ENCODE measurements at places on chromosomes 12 and 14.

- no peak for DNase-seq
Observed at GRCh38 chr14:102873131-102873530, 49.3 kb upstream of the AMN start.

DNA sequence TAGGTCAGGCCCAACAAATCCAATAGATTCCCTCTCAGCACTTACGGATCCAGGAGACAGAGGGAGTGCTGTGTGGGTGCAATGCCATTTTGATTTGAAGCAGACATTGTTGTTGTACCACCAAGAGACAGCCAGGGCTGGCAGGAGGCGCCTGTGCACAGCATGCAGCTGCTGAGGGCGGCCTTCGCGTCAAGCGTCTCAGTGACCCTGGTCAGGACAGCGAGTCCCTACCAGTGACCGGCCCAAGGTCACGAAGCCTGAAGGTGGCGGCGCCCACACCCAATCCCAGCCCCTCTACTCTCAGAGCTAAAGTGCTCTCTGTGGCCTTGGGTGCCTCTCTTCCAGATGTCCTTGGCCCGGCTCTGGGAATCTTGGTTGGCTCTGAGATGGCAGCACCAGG, 40.5 kb downstream of the PRMT8 start:
- no peak for DNase-seq

- DNase-seq: no peak
Observed at GRCh38 chr12:30025317-30025716, 241.6 kb upstream of the TMTC1 start.

- DNase-seq: no peak
Observed at GRCh38 chr12:92403210-92404175, 257.8 kb upstream of the BTG1 start.

DNA sequence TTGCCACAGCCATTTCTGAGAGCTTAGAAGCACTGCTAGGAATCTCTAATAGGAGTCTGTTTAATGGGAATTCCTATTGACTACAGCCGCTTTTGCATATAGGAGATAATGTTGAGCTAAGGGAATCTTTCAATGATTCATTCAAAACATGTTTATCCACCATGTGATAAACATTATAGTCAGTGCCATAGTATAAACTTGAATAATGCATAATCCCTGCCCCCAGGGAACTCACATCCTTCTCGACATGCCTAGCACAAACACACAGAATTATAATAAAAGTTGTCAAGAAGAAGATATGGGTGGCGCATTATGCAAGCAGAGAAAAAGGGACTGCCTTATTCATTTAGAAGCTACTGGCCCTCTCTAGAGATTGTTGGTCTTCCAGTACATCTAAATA, 248.0 kb downstream of the DAD1 start:
- DNase-seq: no peak

GRCh38 chr14:21209185-21209584, 53.3 kb upstream of the OR5AU1 start:
- DNase-seq: no peak

DNA sequence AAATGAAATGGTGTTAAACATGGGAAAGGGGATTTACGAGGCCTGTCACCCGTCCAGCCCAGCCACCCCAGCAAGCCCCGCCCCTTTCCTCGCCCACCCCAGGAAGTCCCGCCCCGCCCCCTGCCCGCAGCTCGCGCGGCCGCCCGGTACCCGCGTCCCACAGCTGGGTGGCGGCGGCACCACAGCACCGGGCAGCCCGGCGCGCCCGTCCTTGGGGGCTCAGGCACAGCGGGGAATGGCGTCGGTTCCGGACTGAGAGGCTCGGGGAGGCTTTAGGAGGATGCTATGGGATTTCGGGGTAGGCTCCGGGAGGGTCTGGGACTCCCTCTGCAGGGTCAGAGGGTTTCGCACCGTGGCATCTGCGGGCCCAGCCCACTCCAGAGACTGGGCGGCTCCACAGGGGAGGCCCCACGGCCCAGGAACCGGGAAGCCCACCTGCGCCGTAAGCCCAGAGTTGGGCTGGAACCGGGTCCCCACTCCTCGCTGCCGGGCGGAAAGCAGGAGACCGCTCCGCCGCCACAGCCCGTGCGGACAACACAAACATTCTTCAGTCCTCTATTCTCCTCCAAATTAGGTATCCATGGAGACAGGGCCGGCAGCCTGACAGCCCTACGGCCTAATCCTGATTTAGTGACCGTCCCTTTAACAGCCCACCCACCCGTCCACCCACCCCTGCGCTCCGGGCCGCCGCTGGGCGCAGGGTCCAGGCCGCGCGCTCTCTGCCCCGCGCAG, 1.4 kb downstream of the FIGNL2 start:
- DNase-seq: no peak

DNA sequence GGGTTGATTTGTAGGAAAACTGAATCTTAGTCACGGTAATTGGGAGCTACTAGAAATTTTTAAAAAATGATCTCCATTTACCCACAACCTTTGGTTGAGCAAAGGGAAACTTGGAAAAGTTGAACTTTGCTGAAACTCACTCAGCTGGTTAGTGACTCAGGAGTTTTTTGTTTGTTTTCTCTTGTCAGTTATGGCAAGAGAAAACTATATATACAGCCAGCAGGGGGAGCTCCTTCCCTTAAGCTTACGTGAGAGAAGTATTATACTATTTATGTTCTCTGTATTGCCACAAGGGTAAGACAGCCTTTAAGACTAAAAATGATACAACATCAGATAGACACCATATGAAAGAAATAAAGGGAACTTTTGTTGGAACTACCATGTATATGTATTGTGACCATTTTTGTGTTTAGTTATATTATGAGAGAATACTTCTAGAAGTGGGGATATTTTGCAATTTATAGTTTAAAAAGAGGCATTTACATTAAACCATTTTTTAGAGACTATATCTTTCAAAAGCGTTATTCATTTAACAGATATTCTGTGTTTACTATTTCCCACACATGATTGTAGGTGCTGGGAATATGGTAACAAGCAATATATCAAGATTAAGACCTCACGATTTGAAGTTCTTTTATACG, 28.1 kb upstream of the TBC1D30 start:
- DNase-seq: peak; percentile 15

DNA sequence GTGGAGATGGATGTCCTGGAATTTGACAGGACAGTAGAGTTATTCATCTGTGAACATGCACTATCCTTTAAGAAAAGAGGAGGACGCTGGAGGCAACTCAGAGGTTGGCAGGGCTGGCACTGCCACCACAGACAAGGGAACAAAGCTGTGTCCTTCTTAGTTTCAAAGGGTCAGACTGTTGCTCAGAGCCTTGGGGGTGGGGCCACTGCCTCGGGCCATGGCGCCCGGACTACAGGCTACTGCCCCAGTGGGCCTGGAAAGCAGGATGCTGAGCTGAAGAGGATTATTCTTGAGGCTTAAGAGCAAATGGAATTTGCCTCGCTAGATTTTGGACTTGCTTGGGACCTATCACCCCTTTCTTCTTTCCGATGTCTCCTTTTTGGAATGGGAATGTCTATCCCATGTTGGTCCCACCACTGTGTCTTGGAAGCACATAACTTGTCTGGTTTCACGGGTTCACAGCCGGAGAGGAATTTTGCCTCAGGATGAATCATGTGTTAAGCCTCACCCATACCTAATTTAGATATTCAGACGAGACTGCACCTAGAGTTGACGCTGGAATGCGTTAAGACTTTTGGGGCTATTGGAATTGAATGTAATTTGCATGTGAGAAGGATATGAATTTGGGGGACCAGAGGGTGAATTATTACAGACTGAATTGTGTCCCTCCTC, 114.8 kb upstream of the RFLNA start:
- DNase-seq: no peak

GRCh38 chr12:76755829-76756379, 8.0 kb upstream of the ZDHHC17 start:
- DNase-seq: no peak

DNA sequence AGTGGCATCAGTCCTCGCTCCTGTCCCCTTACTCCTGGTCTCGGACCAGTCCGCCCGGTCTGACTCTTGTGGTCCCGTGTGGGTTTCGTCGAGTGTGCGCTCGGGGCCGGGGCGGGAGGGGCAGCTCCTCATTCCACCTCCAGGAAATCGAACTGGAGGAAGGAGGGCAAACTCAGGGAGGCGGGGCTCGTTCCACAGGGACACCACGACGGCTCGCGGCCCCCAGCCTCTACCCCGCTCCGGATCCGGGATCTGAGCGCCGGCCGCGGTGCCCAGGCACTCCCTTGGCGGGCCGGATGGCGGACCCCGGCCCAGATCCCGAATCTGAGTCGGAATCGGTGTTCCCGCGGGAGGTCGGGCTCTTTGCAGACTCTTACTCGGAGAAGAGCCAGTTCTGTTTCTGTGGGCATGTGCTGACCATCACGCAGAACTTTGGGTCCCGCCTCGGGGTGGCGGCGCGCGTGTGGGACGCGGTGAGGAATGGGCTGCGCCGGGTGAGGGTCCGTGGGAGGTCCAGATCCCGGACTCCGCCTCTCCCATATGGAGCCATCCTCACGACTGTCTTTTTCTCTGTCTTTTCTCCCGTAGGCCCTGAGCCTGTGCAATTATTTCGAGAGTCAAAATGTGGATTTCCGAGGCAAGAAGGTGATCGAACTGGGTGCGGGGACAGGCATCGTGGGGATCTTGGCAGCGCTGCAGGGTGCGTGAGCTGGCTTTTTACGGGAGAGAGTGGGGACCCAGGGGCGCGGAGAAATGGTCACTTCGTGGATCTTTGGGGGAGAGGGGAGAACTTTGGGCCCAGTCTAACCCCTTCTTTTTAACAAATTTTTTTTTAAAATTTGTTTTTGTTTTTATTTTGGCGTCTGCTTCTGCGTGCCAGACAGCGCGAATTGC, at the start of gene EEF1AKMT3:
Gene EEF1AKMT3 (plus strand): TSS at position 186 of the 894 bp plus-strand sequence. CDS start 111 bp downstream, at position 297.
- DNase-seq: no peak

DNA sequence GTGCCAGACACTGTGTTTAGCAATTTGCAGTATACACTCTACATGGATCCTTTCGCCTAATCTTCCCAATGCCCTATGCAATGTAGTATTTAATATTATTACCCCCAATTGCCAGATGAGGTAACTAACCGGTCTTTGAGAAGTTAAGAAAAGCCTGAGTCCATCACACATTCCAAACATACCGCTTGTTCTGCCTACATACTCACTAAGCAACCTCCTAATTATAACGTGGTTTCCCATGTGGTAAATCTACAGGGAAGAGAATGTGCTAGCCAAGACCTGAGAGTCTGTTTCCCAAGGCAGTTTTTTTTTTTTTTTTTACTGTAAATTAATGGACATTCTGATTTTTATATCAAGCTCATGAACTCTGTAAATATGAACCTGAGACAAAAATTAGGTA, 37.2 kb downstream of the ATP2B1 start:
- DNase-seq: no peak
